ENCODE measurements at places on chromosomes 11 and 22.

DNA sequence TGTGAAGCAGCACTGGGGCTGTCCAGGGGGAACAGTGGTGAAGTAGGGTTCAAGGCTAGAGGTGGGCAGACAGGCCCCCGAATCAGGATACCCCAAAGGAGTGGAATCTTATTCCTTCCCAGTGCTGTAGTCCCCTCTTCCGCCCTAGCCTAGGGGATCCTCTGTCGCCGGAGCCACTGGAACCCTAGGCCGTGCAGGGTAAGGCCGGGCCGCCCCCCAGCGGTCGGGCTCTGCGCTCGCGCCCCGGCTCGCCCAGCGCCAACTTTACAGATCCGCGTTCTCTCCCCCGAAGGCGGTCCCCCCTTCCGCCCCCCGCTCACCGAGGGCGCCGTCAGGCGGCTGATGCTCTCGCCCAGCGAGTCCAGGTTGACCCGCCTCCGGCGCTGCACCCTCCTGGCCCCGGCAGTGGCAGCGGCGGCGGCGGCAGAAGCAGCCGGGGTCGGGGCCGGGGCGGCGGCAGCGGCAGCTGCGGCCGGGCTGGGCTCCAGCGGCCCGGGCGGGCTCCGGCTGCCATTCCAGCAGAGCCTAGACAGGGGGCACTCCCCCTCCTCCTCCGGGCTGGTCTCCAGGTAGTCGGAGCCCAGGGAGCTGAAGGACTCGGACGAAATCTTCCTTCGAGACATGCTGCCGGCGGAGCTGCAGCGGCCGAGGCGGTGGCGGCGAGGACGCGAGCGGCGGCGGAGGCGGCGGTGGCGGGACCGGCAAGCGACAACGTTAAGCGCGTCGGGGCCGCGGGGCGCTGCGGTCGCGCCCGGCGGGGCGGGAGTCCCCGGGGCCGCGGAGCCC lies 650 bp downstream of the GUCY1A2 start:
- no peaks in the 10 kb centered on the region for H3K36me3 ChIP-seq
- peak overlapping the region; percentile 65 for H3K27ac ChIP-seq
- no peaks in the 10 kb centered on the region for H3K27me3 ChIP-seq
- H3K4me1 ChIP-seq = peaks cover 16% of the 10 kb centered on the region
- H3K4me3 ChIP-seq = peak overlapping the region; percentile 66

DNA sequence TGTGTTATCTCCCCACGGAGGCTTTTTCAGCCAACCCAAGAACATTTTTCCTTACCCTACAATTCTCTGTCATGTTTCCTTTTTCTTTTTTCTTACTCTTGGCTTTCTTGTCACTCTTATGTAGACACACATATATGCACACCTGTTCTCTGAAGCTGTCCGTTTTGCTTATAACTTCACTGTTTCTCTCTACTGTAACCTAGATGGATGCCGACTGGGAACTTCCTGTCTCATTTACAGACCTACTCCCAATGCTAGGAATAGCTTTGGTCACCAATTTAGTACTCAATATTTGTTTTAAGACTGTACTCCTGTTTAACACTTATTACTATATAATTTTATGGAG lies 9.9 kb upstream of the CASP12 start:
- no peak overlapping the region for H3K4me3 ChIP-seq
- no peaks in the 10 kb centered on the region for H3K27me3 ChIP-seq
- no peak for DNase-seq
- H3K27ac ChIP-seq = no peak overlapping the region
- H3K4me1 ChIP-seq = no peaks in the 10 kb centered on the region

DNA sequence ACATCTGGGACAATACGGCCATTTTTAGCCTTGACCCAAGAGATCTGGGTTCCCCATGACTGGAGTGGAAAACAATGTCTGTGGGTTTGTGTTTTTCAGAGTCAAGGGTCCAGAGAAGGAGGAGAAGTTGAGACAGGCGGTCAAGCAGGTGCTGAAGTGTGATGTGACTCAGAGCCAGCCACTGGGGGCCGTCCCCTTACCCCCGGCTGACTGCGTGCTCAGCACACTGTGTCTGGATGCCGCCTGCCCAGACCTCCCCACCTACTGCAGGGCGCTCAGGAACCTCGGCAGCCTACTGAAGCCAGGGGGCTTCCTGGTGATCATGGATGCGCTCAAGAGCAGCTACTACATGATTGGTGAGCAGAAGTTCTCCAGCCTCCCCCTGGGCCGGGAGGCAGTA lies 15.7 kb downstream of the NNMT start:
- H3K4me1 ChIP-seq = no peaks in the 10 kb centered on the region
- H3K27me3 ChIP-seq = no peaks in the 10 kb centered on the region
- no peak overlapping the region for H3K27ac ChIP-seq
- H3K4me3 ChIP-seq = no peak overlapping the region

DNA sequence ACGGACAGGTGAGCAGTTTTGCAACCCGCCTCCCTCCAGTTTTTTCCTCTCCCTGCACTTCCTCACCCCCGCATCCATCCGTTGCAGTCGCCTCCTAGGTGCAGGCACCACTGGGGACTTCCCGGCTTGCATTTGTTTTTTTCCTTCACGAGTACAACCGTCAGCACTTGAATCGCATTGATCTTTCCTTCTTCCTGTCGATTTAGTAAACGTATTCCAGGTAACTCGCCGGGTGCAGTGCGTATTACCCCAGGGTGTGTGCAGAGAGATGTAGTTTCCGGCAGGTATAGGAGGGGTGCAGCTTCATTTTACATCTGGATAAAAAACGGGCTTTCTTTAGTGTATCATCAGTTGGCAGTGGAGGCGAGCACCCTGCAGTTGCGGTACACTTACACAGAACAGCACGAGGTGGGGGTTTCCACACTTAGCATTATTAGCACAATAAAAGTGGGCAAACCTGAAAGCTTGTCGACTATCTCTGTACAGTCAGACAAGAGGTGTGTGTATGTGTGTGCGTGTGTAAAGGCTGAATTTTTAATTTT lies at the start of gene SORL1-AS1:
SORL1-AS1 (minus strand) TSS at position 359 of the 542 bp plus-strand sequence.
- no peak for DNase-seq
- no peak within 1 kb of the TSS for H3K27ac ChIP-seq
- peak within 1 kb of the TSS; percentile 71 for H3K4me3 ChIP-seq
- H3K36me3 ChIP-seq = no peaks in the 10 kb centered on the region

GRCh38 chr11:119335091-119335654 lies 846 bp downstream of the RNF26 start:
- no peak for DNase-seq
- peaks cover 41% of the 10 kb centered on the region for H3K4me1 ChIP-seq
- no peaks in the 10 kb centered on the region for H3K36me3 ChIP-seq
- peak overlapping the region; percentile 96 for H3K4me3 ChIP-seq
- H3K27ac ChIP-seq = no peak overlapping the region
- H3K27me3 ChIP-seq = no peaks in the 10 kb centered on the region

GRCh38 chr22:34588871-34589545 lies 476.9 kb upstream of the ISX start:
- no peaks in the 10 kb centered on the region for H3K27me3 ChIP-seq
- no peak overlapping the region for H3K27ac ChIP-seq
- no peak for DNase-seq
- no peaks in the 10 kb centered on the region for H3K4me1 ChIP-seq

GRCh38 chr11:69703768-69704507 lies at the start of gene FGF19:
Gene FGF19 (minus strand): TSS chr11:69704022. CDS start chr11:69703876, 146 bp downstream.
- H3K36me3 ChIP-seq = no peaks in the 10 kb centered on the region
- peaks cover 38% of the 10 kb centered on the region for H3K27me3 ChIP-seq
- no peak within 1 kb of the TSS for H3K27ac ChIP-seq
- peak; percentile 67 for DNase-seq
- peaks cover 19% of the 10 kb centered on the region for H3K4me1 ChIP-seq

DNA sequence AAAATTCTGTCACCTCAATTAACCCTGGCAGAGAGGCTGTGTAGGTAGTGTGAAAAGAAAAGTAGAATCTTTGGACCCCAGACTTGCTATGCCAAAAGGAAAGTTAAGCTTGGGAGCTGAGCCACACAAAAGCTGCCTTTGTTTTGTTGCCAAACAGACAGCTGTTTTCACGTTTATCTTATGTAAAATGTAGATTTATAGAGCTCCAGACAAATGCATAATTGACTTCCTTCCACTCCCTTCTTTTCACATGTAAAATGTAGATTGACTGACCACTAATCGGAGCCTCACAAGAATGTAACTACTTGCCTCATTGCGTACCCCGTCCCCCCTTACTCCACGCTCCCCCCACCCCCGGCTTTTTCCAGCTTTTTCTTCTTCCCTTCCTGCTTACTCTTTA lies 2302.2 kb upstream of the RAG2 start:
- no peak overlapping the region for H3K4me3 ChIP-seq
- no peaks in the 10 kb centered on the region for H3K27me3 ChIP-seq
- no peak for DNase-seq
- H3K4me1 ChIP-seq = no peaks in the 10 kb centered on the region

- no peak for DNase-seq
- H3K27ac ChIP-seq = no peak overlapping the region
- H3K4me1 ChIP-seq = no peaks in the 10 kb centered on the region
- H3K4me3 ChIP-seq = no peak overlapping the region
These were observed 115.9 kb downstream of the ATM start for GRCh38 chr11:108338750-108339149.

DNA sequence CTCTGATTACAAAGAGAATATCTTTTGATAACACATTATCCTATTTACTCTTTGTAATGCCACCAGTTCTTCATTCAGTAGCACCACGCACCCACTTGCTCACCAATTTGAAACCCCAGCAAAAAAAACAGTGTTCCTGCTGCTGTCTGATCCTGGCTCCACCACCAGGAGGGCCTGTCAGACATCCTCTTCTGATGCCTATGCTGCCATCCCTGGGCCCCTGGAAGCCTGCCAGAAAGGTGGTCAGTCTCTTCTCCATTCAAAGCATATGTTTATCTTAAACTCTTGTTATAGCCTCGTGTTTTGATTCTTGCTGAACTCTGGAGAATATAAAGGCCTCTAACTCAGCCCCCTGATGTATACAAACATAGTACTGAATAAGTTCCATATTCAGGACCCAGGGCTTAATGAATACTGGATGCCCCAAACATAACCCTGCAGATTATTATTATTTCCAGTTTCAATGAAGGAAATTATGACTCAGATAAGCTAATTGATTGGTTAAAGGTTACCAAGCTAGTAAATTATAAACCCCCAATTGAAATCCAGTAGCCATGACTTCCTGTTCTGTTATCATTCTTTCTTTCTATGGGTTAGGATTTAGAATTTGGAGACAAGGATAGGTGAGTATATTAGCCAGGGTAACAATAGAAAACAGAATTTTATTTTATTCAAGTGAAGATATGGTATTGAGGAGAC lies 116.7 kb downstream of the NTM start:
- no peaks in the 10 kb centered on the region for H3K27me3 ChIP-seq
- DNase-seq = no peak
- H3K4me3 ChIP-seq = no peak overlapping the region
- no peak overlapping the region for H3K27ac ChIP-seq
- no peaks in the 10 kb centered on the region for H3K36me3 ChIP-seq

DNA sequence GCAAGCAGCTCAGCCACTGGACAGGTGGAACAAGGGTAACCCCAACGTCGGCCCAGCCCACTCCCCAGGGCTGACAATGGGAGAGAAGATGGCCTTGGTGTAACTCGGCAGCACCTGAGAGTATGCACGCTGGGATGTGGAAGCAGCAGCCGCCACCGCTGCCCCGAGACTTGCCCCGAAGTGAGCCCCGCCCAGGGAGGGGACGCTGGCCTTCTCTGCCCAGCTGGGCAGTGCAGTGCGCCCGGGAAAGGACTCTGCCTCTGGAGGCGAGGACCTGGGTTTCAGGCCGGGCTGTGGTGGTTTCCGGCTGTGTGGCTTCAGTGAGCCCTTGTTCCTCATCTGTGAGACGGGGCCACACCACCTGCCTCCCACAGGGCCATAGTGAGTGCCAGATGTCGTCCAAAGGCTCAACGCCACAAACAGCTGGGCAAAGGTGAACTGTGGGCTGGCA lies 8.6 kb upstream of the POLDIP3 start:
- H3K27me3 ChIP-seq = no peaks in the 10 kb centered on the region
- peaks cover 3% of the 10 kb centered on the region for H3K36me3 ChIP-seq
- no peak overlapping the region for H3K4me3 ChIP-seq
- DNase-seq = no peak

- no peaks in the 10 kb centered on the region for H3K27me3 ChIP-seq
- no peaks in the 10 kb centered on the region for H3K36me3 ChIP-seq
- no peak overlapping the region for H3K4me3 ChIP-seq
These were observed 24.4 kb downstream of the PGA5 start for GRCh38 chr11:61265357-61265756.

DNA sequence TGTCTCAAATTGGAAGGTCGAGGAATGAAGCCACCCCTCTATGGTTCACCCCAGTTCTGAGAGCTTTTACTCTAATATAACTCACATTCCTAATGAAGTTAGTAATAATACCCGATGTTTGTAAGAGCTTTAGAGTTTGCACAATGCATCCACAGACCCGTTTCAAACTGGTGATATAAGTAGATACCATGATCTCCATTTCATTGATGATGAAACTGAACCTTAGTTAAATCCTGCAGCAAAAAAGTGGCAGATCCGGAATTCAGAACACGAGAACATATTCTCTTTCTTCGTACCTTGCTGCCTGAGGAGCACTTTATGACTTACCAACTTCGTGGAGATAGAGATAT lies 757 bp upstream of the RBFOX2 start:
- peak overlapping the region; percentile 50 for H3K4me3 ChIP-seq
- peaks cover 7% of the 10 kb centered on the region for H3K36me3 ChIP-seq
- peak overlapping the region; percentile 47 for H3K27ac ChIP-seq

DNA sequence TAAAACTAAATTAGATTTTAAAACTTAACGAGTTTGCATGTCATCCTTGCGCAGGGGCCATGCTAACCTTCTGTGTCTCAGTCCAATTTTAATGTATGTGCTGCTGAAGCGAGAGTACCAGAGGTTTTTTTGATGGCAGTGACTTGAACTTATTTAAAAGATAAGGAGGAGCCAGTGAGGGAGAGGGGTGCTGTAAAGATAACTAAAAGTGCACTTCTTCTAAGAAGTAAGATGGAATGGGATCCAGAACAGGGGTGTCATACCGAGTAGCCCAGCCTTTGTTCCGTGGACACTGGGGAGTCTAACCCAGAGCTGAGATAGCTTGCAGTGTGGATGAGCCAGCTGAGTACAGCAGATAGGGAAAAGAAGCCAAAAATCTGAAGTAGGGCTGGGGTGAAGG lies 10.6 kb downstream of the LIMK2 start:
- H3K4me1 ChIP-seq = peaks cover 7% of the 10 kb centered on the region
- no peak for DNase-seq
- no peaks in the 10 kb centered on the region for H3K36me3 ChIP-seq
- H3K4me3 ChIP-seq = no peak overlapping the region
- no peak overlapping the region for H3K27ac ChIP-seq
- H3K27me3 ChIP-seq = no peaks in the 10 kb centered on the region

DNA sequence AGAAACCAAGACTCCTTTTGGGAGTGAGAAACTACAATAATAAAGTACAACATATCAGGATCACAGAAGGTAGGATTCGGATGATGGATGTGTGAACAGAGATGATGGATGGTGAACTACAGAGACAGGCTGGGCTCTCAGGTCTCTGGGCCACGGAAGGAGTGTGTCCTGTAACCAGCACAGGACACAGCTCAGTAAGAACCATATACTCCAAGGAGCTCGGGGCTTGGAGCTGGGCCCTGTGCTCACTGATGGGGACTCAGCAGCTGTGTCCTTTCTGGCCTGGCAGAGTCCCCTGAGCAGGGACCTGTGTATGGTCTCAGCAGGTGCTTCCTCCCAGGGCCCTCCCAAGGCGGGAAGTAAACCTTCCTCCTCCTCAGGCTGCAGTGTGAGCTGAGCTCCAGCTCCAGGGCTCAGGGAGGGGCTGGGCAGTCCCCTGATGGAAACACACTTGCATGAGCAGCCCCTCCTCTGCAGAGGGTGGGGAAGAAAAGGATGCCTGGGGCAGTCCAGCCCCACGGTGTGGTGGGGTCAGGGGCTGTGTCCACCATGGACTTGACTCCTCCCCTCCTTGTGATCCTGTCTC lies 39.8 kb upstream of the TOP3B start:
- no peaks in the 10 kb centered on the region for H3K4me1 ChIP-seq
- H3K4me3 ChIP-seq = no peak overlapping the region
- no peak for DNase-seq
- no peaks in the 10 kb centered on the region for H3K27me3 ChIP-seq
- no peaks in the 10 kb centered on the region for H3K36me3 ChIP-seq
- H3K27ac ChIP-seq = no peak overlapping the region

All from SK-N-SH (cell line).